ENCODE measurements at places on chromosomes 1 and 21.

DNA sequence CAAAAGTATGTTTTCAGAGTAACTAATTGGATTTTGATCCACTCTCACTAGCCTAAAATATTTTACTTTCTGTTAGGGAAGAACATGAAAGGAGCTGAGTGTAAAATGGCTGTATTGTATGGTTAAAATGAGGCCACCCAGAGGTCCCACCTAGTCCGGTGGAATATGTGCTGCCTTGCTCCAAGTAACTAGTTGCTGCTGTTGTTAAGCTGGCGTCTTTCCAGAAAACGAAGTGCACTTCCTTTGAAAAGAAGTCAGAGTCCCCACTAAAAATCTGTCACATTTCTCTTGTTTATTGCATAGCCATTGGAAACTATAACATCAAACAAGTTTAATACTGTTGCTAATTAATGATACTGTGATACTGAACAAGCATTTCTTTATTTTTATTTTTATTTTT lies 3.2 kb downstream of the SLC25A33 start:
- peak; percentile 43 for DNase-seq

- no peak for DNase-seq
Observed at GRCh38 chr1:164842870-164843269, 283.9 kb downstream of the PBX1 start.

DNA sequence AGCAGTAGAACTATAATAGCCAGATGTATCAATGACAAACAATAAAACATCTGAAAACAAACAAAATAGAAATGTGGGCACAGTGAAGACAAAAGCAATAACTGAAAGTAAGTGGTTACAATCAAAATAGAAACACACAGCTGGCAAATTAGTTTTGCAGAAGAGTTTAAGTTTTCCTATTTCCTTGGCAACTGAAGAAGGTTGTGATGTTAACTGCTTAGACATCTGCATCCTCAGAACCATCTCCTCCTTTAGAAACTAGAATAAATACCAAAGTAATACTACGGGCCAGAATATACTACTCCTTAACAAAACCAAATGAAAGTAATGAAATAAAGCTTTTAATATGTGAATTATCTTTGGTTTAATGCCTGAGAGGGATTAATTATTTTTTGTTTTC lies 605.5 kb downstream of the LTN1 start:
- no peak for DNase-seq

DNA sequence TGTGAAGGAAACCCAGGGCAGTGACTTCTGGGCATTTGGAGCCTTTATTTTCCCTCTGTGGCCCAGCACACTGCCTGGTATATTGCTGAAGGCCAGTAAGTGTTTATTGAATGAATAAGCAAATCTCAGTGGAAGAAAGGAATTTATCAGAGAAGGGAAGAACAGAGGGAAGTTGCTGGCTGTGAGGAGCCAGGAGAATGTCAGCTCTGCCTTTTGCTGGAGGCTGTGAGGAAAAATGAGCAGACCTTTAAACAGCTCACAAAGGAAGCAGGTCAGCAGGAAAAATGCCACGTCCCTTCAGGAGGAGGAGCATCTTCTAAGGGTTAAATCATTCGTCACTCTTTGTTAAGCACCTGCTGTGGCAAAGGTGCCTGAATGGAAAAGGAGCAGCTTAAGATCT lies 75.9 kb downstream of the GIPC2 start:
- DNase-seq, result peak; percentile 17

DNA sequence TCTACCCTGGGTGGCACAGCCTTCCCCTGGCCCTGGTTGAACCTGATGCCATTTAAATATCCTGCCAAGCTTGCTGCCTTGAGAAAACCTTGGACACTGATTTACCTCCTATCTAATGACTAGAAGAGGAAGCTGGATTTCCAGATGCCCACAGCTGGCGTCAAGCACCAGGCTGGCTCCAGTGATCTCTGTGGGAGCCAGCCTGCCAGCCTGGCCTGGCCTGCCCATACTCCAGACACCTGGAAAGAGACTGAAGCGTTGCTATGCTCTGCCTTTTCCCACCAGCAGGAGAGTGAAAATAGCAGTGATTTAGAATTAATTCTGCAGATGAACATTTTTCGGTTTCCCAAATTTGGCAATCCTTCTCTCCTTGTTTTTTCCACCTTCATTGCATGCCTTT lies 11.5 kb upstream of the EIF4G3 start:
- DNase-seq, result no peak

DNA sequence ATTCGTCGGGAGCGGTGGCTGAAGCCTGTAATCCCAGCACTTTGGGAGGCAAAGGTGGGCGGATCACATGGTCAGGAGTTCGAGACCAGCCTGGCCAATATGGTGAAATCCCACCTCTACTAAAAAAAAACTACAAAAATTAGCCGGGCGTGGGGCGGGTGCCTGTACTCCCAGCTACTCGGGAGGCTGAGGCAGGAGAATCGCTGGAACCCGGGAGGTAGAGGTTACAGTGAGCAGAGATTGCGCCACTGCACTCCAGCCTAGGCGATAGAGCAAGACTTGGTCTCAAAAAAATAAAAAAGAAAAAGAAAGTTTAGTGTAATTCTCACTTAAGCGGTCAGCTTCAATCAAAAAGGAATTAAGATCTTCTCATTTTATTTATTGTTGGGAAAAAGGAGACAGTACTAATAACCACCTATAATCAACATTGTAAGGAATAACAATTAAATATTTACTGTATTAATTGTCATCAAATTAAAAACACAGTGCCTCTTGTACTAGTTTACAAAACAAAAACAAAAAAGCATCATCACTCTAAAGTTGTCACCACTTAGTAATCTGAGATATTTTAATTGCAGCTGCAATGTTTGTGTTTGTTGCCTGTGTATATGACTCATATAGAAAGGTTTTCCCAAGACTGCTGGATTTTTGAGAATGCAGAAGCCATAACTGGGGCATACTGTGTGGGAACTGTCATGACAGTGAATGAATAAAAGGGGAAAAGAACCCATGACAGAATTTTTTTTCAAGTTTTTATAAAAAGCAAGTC lies 3.7 kb downstream of the FBXO42 start:
- DNase-seq, result peak; percentile 84

GRCh38 chr1:30526652-30527345 lies 196.6 kb downstream of the MATN1 start:
- DNase-seq, result no peak

DNA sequence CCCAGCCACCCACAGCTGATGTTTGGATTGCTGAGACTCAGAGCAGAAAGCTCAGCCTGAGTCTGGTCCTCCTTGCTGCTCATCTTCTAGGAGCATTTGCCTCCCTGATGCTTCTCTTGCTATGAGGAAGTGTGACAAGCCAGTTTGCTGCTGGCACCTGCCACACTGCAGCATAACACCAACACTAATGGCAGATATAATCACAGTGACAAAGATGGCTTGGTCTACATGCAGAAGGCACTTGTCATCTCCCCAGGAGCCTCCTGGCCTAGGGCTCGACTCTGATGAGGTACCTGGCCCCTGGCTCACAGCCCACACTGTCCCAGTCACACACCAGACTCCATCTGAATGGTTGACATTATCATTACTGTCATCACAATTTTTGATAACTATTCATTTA lies 13.9 kb upstream of the PSMB2 start:
- DNase-seq, result no peak

DNA sequence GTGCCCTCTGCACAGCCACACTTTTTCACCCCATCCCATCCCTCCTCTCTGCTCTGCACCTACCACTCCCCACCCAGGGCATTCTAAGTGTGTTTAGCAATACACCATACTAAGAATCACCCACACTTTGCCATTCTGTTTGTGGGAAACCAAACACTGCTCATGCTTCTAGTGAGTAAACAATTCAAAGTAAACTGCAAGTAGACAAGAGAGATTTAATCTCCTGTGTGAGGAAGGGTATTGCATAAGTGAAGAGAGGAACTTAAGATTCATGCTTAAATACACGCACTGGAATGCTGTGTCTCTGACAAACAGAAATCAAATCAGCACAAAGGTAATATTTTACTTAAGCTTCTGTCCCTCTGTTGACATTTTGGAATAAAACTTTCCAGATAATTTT lies 4.8 kb upstream of the EDARADD start:
- DNase-seq, result no peak

DNA sequence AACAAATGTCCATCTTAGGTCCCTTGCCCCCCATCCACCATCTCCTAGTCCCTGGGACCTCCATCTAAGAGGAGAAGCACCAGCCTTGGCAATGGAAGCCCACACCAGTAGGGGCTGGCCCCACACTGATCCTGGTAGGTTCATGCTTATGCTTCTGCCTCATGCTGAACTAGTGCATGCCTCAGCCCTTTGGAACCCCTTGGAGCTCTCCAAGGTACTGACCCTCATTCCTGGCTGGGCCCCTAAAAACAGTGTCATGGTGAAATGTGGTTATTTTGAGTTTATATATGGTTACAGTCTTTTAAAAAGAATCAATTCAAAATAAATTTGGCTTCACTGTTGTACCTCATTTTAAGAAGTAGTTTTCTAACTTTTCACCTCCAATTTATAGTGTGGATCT lies 108.3 kb downstream of the HIVEP3 start:
- peak; percentile 68 for DNase-seq

DNA sequence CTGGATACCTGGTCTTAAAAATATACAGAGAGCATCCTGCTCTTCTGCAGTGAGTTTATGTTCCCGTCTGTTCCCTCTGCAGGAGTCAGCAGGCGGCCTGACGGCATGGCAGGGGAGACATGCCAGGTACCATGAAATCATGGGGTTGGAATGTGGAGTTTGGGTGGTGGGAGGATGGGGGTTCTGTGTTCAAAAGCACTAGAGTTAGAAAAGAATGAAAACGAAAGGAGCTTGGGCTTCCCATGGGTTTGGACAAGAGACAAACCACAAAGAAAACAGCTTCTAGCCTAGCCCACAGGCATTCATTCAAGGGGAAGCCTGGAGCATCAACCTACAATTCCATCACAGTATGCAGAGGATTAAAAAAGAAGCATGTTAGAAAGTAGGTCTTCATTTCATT lies 59.9 kb downstream of the WARS2 start:
- DNase-seq, result peak; percentile 99

GRCh38 chr1:90154711-90155110 lies 159.8 kb downstream of the ZNF326 start:
- DNase-seq, result no peak

- DNase-seq, result no peak
Observed at GRCh38 chr1:174963529-174964125, 36.1 kb upstream of the CACYBP start.

- peak; percentile 89 for DNase-seq
Observed at GRCh38 chr1:156096640-156097391, 14.6 kb upstream of the MEX3A start.

GRCh38 chr1:12436817-12437599 lies 181.0 kb downstream of the DHRS3 start:
- peak; percentile 50 for DNase-seq

- no peak for DNase-seq
Observed at GRCh38 chr1:152899883-152900282, 8.5 kb upstream of the IVL start.

DNA sequence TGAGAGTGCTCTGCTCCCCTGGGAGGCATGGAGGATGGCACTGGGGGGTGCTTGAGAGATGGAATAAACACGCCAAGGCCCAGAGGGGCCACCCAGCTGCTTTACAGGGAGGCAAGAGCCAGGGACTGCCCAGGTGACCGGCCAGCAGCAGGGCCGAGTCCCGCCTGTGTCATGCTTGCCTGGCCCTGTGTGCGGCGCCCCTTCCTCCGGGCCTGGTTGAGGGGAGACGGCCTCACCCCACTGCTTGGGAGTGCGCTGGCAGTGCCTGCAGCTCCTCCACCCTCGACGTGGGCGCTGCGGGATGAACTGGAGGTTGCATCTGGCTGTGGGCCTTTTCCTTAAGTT lies 33.1 kb upstream of the COL6A2 start:
- DNase-seq, result no peak

DNA sequence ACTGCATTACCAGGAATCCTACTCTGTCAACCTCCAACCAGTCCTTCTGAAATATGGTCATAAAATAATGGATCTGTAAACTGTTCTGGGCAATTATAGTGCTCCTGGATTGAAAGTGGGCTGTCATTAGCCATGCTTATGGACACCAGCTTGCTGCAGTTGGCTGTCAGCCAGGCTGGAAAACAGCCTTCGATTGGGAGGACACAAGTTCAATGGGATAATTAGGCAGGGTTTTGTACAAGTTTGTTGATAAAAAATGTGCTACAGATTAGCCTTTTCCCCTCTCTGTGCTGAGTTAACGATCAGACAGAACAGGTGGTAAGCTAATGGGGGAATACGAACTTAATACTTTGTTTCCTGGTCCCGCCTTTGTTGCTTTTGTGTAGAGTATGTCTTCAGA lies 413.9 kb downstream of the DUSP10 start:
- DNase-seq, result no peak

- DNase-seq, result peak; percentile 18
Observed at GRCh38 chr21:37208056-37208721, 58.9 kb downstream of the VPS26C start.

DNA sequence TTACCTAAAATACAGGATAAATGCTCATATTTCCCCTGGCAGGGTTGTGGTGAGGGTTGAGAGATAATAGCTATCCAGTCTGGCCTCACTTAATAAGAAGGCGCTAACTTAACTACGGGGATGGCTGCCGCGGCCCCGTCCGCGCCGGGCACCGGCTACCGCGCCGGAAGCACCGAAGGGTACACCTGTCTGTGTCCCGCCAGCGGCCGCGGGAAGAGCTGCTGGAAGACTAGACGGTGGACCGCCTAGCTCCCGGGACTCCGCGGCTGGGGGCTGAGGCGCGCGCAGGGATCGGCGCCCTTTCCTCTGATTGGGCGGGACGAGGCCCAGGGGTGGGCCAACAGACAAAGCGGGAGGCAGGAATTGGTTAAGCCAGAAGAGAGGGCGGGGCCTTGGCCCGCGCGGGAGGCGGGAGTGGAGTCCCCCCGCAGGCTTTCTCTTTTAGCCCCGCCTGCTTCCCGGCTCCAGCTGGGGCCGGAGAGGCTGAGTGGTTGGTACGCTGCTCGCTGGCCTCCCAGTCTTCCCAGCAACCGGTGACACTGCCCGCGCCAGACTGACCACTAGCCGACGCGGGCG lies at the start of gene ZNF672:
Gene ZNF672 (plus strand): TSS at position 444 of the 576 bp plus-strand sequence. CDS start 9,051 bp downstream, outside the sequence.
- DNase-seq, result peak; percentile 98

GRCh38 chr21:29534448-29534847 lies 235.7 kb downstream of the BACH1 start:
- DNase-seq, result no peak

GRCh38 chr1:153141377-153141776 lies 9.3 kb downstream of the SPRR2G start:
- no peak for DNase-seq

DNA sequence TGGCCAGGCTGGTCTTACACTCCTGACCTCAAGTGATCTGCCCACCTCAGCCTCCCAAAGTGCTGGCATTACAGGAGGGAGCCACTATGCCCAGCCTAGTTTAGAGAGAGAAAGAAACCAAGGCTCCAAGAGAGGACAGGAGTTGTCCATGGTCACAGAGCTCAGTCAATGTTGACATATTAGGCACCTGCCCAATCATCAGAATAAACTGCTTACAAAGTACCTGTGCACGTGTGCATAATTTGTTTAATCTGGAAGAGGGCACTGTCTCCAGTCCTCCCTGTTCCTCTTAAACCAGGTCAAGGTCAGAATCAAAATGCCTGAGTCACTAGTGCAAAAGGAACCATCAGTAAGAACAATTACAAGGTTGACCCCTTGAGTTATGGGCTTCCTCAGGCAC lies 20.3 kb upstream of the MPZL1 start:
- no peak for DNase-seq
